ENCODE measurements at places on chromosomes 5 and 9. TPM values are rescaled to one million over a fixed set of nuclear protein-coding genes. Genes with fewer than 3 reads are reported as not detected.

Gene FST
- 2.1 TPM for total RNA-seq

Gene PRSS3
- total RNA-seq: not detected

DNA sequence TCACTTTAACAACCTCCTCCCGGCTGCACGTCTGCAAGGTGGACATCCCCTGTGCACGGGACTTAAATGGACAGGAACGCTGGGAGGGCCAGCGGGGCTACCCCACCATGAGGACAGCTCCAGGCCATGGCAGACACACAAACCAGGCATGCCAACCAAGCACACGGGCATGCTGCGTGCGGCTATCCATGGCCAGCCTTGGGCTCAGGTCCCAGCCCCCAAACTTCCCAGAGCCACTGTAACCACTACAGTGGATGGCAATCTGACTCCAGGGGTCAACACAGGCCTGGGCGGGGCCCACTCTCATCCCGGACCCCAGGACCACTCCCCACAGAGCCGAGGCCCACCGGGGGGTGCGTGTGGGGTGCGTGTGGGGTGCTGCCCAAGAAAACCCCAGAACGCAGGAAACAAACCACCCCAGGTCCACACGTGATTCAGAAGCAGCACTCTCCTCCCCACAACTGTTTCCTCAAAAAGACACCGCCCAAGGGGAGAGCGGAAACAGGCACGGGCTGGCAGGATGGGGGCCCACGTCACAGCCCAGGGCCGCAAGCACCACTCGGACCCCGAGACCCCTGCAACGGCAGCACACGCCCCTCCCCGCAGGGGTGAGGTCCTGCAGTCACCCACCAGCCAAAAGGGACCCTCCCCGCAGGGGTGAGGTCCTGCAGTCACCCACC is 7.4 kb downstream of the SLC12A7 start:
- DNase-seq: no peak

DNA sequence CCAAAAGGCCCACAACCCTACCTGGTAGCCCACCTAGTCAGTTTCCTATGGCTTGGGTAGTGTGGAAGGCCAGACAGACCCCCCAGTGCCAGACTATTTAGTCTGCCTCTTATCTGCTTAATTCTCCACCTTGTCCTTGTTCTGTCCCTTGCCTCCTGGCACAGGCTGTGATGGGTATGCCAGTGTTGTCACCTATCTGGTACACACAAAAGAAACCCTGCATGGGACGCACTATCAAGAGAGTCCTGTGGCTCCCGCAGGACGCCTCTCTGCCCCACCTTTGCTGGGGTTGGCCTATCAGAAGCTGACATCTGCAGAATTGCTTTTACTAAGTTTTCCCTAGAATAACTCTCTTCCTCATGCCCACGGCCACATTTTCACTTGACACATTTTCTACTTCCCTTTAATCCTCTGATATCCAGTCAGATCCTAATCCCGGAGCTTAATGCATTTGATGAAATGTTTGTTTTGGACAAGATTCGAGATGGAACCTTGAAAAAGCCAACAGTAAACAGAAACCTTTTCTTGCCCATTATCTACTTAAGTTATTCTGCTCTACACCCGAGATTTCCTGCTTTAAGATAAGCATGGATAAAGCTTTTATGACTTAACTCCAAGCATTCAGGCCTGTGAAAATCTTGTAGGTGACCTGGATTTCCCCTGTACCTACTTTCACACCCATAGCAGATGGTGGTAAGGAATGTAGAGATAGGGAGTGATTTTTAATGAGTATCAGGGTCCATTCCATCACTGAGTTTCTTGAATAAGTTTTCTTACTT is 468.5 kb downstream of the ZNF608 start:
- no peak for DNase-seq

- no peak for DNase-seq
Observed at GRCh38 chr5:120538149-120538548, 74.0 kb downstream of the PRR16 start.

DNA sequence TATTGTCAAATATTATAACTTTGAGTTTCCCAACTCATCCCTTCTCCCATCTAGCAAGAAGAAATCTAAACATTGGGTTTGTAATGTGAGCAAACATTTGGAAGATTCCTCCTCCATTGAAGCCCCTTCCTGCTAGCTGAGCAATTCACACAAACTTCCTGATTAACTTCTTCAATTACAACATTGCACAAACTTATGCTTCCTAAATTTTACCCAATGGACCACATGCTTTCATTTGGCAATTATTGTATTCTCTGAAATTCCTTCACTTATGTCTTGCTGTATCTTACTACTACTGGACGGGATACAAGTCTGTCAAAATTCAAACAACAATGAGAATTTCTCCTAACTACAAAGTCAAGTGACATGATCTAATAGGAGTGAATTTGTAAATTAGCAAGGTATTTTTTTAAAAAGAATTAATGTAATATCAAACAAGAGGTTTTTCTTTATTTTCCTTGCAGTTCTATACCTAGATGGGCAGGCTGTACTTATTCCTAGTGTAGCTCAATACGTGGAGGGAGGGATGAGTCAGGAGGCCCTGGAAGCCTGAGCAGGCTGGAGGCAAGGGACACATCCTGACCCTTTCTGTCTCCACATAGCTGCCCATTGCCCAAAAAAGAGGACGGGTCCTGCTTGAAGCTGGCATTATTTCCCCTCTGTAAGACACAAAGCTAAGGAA is 11.8 kb upstream of the IFNW1 start:
- DNase-seq: no peak

- no peak for DNase-seq
Observed at GRCh38 chr9:19511694-19512093, 102.9 kb downstream of the ACER2 start.

GRCh38 chr9:32735476-32735875 is 47.9 kb upstream of the TMEM215 start:
- DNase-seq: no peak

Gene KLHL3
- 3.6 TPM for total RNA-seq

DNA sequence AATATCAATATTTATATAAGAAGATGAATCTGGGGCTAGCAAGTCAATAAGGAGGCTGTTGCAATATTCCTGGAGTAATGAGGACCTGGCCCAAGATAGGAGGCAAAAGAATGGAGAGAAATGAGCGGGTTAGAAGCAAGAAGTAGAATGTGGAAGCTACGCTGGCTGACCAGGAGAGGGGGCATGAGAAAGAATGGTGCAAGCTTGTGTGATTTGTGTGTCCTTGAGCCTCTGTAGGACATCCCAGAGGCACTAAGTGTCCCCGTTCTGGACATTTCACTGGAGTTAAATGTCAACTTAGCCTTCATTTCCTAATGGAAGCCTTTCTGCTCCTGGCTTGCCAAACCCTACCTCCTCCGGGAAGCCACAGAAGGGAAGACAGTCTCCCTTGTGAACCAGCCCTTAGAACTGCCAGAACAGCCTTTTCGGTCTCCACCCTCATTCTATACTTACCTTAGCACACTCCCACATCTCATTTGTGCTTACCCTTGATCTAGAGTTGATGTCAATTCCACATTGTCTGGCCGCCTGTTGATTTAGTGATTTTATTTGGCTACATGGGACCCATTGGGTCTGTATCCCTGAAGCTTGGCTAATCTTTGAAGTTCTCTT is 6.7 kb upstream of the PDE6A start:
- no peak for DNase-seq

DNA sequence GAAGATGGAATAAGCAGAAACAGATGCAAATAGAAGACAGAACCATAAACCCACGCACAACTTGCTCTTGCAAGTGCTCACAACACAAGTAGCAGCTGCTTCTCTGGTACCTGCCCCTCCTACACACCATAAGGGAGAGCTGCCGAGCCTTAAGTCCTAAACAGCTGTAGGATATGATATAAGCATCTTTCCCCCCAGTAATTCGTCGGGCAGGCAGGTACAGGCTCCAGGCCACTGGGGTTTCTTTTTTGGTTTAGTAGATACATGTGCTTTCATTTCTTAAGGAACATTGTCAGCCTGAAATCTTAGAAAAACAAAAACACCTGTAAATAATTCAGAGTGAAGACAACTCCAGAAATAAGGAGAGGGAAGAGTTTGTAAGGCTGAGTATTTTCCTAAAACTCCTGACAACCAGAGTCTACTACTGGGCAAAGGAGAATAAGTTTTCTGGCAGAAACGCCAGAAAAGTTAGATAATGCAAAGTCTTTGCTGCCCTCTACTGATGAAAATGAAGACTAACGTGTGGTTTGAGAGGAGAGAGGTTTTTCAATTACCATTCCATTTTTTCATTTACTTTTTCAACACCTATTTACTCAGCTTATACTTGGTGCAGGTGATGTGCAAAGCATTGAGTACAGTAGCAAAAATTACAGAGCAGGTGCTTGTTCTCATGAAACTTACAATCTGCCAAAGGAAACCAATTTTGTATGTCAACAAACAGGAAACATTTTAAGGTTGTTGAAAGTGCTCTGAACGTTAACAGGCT is 20.1 kb upstream of the TCERG1 start:
- no peak for DNase-seq

DNA sequence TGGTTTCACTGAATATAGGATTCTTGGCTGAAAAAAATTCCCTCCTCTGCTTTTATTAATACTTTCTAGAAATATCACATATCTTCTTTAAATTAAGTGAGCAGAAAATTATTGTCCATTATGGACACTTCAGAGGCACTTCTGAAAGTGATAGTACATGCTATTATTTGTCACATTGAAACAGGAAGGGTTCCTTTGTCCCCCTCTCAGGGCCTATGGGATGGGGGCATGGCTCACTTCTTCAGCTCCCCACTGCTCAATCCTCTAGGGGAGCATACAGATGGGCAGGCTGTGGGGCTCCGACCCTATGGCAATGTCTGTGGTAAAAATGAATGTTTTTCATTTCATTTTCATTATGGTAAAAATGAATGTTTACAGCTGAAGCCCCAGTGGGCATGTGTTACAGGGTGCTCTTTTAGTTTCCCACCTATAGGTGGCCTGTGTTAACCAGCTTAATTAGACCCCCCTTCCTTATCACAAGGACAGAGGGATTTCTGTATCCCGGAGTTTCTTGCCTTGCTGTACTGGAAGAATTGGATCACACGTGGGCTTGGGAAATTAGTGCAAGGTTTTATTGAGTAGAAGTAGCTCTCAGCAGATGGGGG is 1225.2 kb downstream of the PTPRD start:
- DNase-seq: no peak

DNA sequence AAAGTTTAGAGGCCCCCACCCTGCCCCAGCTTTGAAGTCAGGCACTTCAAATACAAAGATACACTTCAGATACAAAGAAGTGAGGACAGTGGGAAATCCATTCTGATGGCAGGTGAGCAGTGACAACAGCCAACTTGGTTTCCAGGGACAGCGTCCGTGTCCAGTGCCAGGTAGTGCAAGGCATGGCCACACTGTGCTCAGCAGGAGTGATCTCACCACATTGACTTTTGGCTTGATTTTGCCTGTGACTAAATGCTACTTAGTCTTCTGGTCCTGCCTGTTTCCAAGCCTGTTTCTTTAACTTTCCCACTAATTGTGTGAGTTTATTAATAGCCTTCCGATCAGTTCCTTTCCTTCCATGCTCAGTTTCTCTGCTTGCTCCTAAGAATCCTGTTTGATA is 72.6 kb upstream of the PALM2AKAP2 start:
- no peak for DNase-seq

Data from omental fat pad (tissue), 4 donors.